ENCODE measurements at places on chromosomes 7 and 10.

DNA sequence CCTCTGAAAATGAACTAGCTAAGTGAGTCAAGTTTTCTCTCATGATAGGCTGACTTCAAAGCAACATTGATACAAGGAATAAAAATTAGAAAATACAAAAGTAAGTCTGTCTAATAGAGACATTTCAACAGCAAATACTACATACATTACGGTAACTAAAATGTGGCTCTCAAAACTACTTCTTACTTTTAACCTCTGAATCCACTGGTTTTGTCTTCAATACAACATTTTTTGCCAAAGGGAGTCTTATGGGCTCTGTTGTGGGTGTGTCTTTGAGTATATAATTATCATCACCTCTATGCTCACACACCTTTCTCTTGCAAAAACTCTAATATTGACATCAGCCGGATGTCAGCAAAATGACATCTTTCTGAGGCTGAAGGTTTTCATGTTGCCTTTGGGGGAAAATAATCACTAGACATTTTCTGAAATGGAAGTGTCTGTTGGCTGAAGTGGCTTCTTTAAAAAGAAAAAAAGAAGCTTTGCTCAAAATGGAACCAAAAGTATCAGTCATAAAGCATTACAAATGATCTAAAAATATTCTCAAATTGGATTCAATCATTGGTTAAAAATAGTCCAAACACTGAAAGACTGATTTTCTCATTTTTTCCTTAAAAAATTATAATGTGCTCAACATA is 41.8 kb upstream of the FAM133B start:
- no peak for DNase-seq

- no peak for DNase-seq
Measured at GRCh38 chr7:79241288-79242060, 212.0 kb downstream of the MAGI2 start.

GRCh38 chr7:2734751-2735571 is 47.0 kb downstream of the AMZ1 start:
- no peak for DNase-seq

GRCh38 chr10:62813981-62814380 is 2.2 kb downstream of the EGR2 start:
- DNase-seq: no peak

DNA sequence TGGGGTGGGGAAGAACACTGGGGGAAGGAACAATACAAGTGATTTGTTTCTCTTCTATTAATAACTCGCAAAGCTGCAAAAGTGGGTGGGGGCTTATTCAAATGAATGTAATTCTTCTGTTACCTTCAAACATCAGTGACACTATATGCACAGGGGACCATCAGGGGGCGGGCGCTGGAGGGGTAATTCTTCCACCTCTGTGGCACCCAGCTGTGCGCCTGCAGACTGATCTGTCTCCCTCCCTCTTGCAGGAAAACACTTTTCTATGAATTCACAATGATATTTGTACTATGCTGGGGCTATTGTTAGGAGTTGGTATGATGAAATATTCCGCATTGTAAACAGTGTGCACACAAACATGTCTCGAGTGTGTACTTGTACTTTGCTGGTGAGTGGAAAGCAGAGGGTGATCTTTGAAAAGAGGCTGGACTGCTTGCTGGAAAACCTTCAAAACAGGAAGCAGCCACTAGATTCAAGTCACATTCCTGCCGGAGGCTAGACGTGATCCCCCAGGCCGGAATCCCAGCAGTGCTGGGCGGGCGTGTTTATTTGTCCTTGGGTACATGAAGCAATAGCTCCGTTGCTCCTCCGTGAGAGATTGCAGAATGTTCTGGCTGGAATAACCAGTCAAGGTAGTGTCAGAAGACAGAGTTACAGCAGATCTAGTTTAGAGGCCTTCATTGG is 15.8 kb upstream of the BNIP3 start:
- DNase-seq: no peak

DNA sequence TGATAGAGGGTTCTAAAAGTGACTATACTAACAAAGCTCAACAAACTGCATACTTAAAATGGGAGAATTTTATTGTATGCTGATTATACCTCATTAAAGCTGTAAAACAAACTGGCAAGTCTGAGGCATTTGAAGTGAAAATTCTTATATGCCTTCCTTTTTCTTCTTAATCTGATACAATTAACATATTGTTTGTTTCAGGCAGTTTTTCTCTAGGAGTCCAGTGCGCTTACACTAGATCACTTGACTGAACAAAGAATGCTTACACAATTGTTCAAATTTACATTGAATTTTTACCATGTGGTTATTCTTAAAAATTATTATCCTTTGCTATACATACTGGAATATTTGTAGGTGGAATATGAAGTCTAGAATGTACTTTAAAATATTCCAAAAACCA is 89.0 kb downstream of the GLCCI1 start:
- no peak for DNase-seq

DNA sequence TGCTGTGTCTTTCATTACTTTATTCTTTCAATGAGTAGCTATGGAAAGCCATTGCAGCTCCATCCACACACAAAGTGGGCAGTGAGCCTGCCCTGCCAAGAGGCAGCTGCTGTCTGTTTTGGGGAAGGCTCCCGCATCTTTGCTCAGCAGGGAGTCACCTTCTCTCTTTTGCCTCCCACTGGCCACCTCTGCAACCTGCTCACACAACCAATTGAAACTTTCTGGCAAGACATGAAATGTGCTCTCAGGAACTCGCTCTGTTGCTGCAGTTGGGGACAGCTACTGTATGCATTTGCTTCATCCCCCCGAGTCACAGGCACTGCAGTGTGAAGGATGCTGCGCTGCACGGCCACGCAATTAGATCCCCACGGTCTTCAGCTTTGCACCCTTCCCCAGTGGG is 244.8 kb upstream of the NFE2L3 start:
- DNase-seq: no peak

DNA sequence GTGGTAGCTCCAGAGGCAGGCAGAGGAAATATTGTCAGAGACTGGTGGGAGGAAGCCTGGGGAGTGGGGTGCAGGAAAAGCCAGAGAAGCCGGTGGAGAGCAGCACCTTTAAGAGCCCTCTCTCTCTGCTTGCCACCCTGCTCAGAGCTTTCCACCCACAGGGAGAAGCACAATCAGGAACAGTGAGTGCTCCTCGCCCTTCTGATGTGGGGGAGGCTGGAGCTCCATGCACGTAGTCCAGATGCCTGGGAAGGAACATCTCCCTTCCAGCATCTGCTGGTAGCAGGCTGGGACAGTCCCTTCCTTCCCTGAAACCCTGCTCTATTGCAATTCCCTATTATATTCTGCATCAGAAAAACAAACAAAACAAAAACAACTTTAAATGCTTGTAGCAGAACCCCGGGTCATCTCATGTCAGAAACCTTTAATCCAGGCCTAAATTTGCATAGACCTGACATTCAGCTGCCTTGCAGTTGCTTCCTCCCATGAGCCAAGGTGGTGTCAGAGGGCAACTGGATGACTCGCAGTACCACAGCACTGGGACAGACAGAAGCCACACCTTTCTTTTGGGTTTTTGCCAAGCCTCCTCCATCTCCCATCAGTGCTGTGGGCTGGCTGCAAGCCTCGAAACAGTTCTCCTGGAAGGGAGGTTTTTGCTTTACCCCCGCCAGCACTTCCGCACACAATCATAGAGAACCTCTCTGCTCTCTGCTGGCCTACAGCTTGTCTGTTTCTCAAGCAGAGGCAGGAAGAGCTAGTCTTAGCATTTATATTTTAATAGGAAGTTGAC is 13.1 kb downstream of the AVPI1 start:
- no peak for DNase-seq

GRCh38 chr7:34015651-34016050 is 110.3 kb downstream of the BMPER start:
- DNase-seq: no peak

GRCh38 chr7:43513251-43513650 is 69.7 kb upstream of the STK17A start:
- DNase-seq: no peak

- DNase-seq: no peak
Measured at GRCh38 chr7:90720984-90721760, 125.1 kb downstream of the CDK14 start.

DNA sequence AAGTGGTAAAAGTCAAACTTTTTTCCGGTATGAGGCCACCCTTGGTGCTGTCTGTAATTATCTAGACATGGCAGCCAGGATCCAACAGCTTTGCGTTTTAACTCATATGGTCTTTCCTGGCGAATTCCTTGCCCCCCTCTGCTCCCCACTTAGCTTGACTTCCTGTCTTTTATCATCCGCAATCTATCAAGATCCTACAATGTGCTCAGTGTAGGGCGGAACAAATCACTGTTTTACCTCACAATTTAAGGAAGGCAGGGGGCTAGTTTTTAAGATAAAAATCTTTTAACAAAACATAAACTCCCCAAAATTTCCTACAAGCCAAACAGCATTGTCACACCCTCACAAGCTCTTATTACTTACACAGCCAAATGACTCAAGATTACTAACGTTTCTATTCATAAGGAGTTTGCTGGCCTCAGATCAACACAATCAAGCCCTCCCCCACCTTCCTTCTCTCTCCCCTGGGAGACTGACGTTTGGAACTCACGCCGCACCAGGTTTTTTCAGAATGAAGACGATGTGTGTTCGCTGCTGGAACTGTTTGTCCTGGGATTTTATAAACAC is 1.3 kb upstream of the CDK14 start:
- DNase-seq: no peak

- DNase-seq: no peak
Measured at GRCh38 chr10:117053482-117053881, 48.5 kb upstream of the SHTN1 start.

DNA sequence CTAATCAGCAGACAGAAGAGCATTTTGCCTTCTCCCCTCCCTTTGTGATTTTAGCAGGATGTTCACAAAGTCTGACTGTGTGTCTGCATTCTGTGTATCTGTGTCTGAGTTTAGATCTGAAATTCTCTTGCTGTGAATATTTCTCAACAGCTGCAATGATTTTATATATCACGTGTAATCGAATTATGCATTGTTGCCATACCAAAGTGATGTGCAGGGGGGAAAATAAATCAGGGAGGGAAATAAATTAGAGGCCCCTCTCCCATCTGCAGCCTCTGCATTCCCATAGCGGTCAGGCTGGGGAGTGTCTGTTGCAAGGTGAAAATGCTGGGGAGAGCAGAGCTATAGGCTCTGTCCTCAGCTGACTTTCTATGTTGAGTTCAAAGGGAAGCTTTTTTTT is 209.0 kb downstream of the LRMDA start:
- no peak for DNase-seq

- DNase-seq: peak; percentile 52
Measured at GRCh38 chr7:101717628-101718357, 88.7 kb upstream of the MYL10 start.

- peak; percentile 16 for DNase-seq
Measured at GRCh38 chr7:36986948-36987724, 262.8 kb upstream of the AOAH start.

DNA sequence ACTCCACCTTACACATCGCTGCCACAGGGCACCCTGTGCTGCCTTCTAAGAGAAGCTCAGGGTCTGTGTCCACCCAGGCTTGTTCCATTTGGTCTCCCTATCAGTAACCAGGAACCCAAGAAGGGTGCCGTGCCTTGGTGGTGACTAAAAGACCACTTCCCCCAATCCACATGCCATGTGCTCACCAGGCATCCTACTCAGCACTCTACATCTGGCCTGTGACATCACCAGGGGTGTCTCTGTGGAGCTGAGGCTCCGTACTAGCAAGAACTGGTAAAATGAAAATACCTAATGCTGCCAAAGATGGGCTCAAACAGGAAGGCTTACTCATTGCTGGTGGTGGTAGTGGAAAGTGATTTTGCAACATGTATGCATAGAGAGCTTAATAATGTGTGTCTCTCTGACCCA is 19.0 kb upstream of the C10orf71 start:
- peak; percentile 54 for DNase-seq

GRCh38 chr7:68424658-68425297 is 1173.5 kb upstream of the AUTS2 start:
- no peak for DNase-seq

GRCh38 chr10:127154831-127155620 is 41.4 kb downstream of the INSYN2A start:
- no peak for DNase-seq

GRCh38 chr7:69728304-69728703 is 130.0 kb downstream of the AUTS2 start:
- DNase-seq: no peak

- no peak for DNase-seq
Measured at GRCh38 chr10:32036922-32037321, 19.3 kb downstream of the KIF5B start.

DNA sequence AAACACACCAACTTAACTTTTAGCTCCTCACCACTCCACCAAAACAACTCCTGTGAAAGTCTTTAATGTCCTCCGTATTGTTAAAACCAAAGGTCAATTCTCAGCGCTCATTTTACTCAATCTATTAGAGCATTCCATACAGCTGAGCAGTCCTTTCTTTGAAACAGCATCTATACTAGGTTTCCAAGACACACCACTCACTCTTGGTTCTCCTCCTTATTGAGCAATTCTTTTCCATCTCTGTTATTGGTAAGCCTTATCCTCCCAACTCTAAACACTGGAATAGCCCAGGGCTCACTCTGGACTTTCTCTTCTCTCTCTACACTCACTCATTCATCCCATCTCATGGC is 34.9 kb downstream of the COA1 start:
- no peak for DNase-seq

GRCh38 chr10:19003341-19003740 is 45.3 kb upstream of the MALRD1 start:
- DNase-seq: no peak

DNA sequence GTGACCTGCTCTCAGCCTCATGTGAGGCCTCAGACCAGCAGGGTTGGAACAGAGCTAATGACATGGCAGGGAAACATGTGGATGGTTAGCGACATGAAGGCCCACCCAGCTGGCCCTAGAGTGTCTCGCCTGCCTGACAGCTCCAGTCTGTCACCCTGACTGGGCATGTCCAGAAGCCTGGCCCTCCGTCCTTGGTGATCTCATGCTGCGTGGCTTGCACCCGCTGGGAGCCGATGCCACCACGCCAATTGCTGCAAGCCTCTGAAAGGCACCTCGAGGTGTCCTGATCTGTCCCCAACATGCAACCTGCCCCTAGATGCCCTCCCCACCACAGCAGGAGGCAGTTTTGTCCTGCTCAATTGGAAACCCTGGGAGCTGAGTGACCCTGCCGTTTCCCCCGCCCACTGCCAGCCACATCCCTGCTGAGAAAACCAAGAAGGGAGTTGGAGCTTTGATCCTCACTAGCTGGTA is 27.8 kb upstream of the RET start:
- no peak for DNase-seq

DNA sequence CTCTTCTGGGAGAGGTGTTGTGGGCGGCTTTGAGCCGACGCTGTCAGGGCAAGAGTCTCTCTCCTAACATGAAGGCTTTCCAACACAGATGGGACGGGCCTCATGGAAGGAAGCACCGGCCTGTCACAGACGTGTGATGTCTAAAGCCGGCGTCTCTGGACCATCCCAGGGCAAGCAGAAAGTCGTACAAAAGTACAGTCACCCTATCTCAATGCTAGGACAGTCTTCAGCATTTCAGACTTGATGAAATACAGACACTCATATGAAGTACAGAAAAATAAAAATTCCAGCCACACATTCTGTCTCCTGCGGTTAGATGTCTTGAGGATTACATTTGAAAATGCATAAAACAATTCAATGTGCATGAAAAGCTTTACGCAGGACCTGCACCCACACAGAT is 30.6 kb downstream of the CYP2W1 start:
- DNase-seq: no peak

- DNase-seq: no peak
Measured at GRCh38 chr7:28455486-28455885, 43.2 kb downstream of the CREB5 start.

All from NK-92 treated with Interleukin-12 subunit alpha and Interleukin-12 subunit beta, amount 100 ng/mL, for 24 hours (cell line).